ENCODE measurements at places on chromosomes 6 and 20.
A peak's percentile ranks its signal among the peaks of the same experiment; 100 is the strongest.

DNA sequence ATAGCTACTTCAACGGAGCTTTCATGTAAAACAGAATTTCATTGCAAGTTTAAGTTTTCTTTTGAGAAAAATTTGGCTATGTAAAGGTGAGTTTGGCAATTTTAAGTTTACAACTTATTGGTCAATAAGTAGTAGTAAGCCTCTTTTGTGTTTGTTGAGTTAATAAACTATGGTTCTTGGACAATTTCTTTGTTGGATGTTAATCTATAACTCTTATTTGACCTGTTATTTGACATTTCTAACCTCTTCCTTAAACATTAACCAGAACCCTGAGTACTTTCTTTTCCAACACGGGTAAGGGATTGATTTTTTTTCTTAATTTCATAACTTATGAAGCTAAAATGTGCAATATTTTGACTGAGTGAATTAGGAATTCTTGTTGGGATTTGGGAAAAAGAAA is 354.4 kb downstream of the PRKN start:
- DNase-seq = no peak

DNA sequence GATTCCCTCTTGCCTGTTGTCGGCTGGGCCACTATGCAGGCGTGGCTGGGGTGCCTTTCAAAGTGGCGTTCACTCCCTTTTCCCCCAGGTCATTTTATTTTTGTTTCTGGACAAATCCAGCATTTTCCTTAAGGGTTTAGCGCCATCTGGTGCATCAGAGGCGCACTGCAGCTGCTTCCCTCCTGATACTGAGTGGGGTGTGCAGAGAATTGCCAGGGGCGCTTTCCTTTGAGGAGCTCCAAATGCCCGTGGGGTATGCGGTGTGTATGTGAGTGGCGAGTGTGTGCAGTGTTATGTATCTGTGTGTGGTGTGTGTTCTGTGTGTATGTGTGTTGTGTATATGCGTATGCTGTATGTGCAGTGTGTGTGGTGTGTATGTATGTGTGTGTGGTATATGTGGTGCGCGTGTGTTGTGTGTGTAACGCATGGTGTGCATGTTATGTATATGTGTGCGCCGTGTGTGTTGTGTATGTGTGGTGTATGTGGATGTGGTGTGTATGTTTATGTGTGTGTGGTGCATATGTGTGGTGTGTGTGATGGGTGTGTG is 100.1 kb upstream of the AGPAT4 start:
- DNase-seq = peak; percentile 36

DNA sequence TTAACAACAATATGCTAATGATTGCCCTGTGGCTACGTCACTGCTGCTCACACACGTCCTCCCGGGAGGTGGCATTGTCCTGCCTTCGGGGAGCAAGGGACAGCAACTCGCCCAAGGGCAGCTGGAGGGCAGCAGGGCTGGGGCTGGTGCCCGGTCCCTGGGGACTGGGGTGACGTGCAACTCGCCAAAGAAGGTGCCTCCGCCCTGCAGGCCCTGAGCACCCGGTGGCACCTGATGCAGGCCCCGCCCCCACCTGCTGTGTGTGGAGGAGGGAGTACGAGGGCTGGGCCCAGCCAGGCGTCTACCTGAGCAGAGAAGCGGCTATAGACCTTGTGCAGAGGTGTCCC is 64.8 kb upstream of the SLCO4A1 start:
- DNase-seq = no peak

DNA sequence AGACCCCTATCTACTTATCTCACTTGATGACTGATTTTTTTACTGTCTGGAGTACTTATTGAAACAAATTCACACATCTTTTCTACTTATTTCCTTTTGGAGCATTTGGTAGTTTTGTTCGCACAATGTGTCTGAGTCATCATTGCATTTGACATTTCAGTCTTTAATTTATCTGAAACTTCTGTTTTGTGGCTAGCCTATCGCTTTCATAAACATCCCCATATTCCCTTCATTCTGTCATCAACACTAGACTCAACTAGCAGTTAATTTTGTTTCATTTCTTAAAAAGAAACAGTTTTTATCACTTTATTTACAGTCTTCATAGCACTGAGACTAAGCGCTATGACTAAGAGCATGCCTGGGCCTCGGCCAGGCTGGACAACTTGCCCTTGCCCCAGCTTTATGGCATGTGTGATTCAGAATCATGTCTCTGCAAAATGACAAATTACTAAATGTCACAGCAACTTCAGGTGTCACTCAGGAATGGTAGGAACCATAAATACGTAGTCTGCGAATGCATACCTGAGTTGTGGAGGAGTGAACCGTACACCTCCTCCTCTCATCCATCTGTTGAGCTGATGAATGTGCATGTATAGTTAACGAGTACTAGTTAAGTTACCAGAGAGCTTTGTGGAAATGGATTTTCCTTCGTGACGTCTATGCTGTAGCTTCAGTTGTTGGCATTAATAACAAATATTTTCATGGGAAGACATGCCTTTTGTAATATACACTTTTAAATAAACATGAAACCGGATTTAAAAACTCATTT is 16.2 kb downstream of the L3MBTL3 start:
- DNase-seq = peak; percentile 90

GRCh38 chr20:10770753-10771152 is 97.0 kb upstream of the JAG1 start:
- no peak for DNase-seq

DNA sequence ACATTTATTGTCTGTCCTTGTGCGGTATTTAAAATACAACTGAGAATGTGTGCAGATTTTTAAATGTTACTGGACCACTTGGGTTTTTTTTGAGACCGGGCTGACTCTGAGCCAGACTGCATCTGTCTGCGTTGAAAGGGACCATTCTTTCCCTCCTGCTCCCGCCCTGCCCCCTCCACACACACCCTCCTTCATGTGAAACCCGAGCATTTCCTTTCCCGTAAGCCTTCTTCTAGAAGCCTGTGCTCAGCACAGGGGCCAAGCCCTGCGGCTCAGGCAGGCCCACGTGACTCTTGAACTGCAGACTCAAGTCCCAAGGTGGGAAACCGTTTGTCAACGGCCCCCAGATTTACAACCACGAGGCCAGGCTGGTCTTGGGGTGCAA is 82.7 kb upstream of the FOXC1 start:
- peak; percentile 64 for DNase-seq

- peak; percentile 33 for DNase-seq
Observed at GRCh38 chr6:56021943-56022342, 146.6 kb upstream of the BMP5 start.

- DNase-seq = peak; percentile 65
Observed at GRCh38 chr6:112332274-112332673, 14.9 kb upstream of the RFPL4B start.

DNA sequence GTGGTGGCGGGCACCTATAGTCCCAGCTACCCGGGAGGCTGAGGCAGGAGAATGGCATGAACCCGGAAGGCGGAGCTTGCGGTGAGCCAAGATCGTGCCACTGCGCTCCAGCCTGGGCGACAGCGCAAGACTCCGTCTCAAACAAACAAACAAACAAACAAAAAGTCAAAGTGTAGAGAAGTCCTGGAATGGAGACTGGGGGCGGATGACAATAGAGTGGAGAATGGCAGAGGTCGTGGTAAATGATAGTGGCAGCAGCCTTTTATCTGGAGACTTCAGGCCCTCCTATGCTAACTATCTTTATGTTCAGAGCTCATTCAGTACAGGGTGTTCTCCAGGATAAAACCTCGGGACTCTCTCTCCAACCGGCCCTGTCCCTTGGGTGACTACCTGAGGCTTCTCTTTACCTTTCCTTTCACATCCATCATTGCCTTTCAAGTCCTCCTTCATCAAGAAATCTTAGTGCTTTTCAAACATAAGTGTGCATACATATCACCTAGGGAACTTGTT is 1.4 kb upstream of the FKBPL start:
- no peak for DNase-seq

- no peak for DNase-seq
Observed at GRCh38 chr6:138157986-138158638, 3.6 kb upstream of the ARFGEF3 start.

GRCh38 chr6:70310063-70310694 is 7.3 kb upstream of the COL9A1 start:
- DNase-seq = peak; percentile 36

GRCh38 chr6:40962241-40962640 is 76.8 kb downstream of the UNC5CL start:
- peak; percentile 98 for DNase-seq

DNA sequence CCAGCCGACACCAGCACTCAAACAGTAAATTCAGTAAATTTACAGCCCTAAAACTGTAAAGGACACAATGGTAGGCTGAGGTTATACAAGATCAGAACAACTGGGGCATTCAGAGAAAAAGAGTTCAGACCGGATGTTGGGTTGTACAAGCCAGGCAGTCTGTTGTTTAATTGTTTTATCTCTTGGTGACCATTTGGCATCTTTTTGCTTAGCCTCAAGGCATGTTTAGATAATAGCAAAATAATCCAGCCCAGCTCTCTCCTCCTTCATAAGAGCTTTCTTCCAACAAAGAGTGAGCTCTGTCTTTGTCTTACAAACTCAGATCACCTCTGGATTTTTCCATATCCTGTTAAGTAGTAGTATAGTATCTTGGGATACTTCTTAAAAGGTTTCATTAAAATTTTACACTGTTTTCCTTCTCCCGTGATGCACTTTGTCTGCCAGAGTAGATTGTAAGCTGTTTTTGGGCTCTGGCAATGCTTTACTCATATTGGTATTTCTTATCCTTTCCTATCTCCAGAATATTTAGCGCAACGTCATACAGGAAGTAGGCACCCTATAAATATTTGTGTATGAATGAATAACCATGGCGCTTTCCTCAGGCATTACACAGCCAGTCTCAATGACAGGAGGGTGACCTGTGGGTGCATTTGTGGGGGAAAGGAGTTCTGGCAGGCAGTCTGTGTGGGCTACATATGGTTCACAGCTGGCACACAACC is 35.6 kb upstream of the TRAM2 start:
- no peak for DNase-seq

GRCh38 chr6:165849534-165850430 is 186.7 kb upstream of the PDE10A start:
- no peak for DNase-seq

DNA sequence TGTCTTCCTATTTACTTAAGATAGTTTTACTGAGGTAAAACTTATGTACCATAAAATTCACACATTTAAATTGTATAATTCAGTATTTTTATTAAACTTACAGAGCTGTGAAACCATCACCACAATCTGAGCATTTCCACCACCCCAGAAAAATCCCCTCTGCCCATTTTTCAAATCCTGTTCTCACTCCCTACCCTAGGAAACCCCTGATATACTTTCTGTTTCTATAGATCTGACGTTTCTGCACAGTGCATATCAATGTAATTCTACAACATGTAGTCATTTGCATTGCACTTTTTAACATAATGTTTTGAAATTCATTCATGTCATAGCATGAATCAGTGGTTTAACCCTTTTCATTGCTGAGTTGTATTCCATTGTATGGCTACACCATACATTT is 96.7 kb upstream of the OPRM1 start:
- DNase-seq = no peak

- DNase-seq = no peak
Observed at GRCh38 chr20:9078826-9079731, 10.2 kb downstream of the PLCB4 start.

- no peak for DNase-seq
Observed at GRCh38 chr6:25005010-25005409, 69.2 kb upstream of the RIPOR2 start.

- peak; percentile 78 for DNase-seq
Observed at GRCh38 chr6:3281631-3282475, 23.1 kb downstream of the PSMG4 start.

- DNase-seq = no peak
Observed at GRCh38 chr6:39543950-39544349, 181.3 kb downstream of the KIF6 start.

DNA sequence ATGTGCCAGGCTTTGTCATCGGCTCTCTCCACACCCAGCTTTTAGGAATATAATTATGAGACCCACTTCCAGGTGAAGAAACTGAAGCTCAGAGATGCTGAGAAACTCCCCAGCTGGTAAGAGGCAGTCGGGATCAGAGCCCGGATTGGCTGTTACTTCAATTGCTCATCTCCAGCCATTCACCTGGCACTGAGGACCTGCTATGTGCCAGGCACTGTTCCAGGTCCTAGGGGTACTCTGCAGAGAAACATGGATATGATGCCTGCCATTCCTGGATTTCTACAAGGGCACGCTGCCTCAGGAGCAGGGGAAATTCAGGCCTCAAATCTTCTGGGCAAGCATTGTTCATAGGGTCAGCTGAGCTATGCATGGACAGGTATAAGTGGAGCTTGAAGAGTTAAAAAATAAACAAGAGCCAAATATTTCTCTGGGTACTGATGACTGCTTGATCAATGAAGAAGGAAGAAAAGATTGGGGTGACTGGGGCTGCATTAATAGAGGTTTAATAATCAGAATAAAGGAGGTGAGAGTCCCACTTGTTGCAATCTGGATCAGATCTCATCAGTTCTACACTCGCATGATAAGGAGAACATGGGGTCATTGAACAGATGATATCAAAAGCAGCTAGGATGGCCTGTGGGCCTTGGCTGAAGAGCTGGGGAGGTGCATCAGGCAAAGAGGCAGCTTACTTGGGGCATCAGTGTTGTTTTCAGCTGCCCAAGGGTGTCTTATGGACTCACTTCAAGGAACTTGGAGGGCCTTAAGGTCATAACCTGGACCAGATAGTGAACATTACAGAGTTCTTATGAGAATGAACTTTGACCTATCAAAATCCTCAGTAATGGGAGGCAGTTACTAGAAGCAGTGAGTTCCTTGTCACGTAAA is 80.9 kb upstream of the TOX2 start:
- DNase-seq = no peak

DNA sequence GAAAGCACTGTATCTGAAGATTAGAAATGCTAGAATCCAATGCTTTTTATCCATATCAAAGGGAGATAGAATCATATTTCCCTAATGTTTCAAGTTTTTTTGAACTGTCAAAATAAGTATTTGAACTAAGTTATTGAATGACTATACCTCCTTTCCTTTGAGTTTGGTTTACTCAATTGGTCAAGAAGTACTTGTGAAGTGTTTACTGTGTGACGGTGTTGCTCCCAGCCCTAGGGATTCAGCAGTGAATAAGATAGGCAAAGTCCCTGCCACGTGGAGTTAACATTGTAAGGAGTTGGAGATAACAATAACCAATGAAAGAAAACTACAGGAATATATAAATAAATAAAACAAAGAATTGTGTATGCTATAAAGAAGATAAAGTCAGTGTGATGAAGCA is 535.9 kb downstream of the FRK start:
- DNase-seq = no peak

DNA sequence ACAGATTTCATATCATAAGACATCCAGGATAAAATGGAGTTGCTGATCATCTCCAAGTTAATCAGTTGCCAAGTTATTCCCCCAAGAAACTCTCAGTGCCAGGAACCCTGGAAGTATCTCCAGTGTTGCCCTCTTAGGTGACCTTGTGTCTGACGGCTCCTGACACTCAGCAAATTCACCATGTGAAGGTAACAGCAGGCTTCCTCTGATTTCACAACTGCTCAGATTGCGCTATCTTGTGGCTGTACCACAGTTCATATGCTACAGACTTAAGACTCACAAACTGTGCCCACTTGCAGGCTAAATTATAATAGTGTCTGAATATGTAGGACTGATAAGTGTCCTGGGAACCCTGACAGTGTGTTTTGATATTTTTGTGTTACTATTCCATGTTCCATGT is 186.6 kb upstream of the OPRM1 start:
- no peak for DNase-seq

- DNase-seq = no peak
Observed at GRCh38 chr6:77986380-77987034, 333.7 kb downstream of the MEI4 start.
